ENCODE measurements at places on chromosomes 16 and 17.

DNA sequence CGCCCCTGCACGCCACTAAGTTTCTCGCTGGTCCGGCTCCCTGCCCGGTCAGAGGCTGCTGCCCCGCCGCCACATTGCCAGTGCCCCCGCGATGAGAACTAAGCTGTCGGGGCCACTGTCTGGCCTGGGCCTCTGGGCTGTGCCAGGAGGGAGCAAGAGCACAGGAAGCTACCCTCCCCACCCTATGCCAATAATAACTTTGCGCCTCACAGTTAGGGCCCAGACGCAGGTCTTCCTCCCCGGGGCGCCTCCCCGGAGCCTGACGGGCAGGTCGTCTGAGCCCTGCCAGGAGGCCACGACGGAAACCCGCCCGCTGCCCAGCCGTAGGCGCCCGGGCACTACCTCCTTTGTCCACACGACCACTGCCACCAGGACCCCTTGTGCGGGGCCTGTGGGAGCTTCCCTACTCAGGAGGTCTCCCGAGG, 1.5 kb downstream of the ZFPM1 start:
- peaks cover 48% of the 10 kb centered on the region for H3K4me1 ChIP-seq
- H3K27ac ChIP-seq: peak overlapping the region; percentile 87
- peaks cover 22% of the 10 kb centered on the region for H3K36me3 ChIP-seq
- H3K4me3 ChIP-seq: peak overlapping the region; percentile 65

- H3K36me3 ChIP-seq: no peaks in the 10 kb centered on the region
- H3K4me3 ChIP-seq: no peak overlapping the region
- no peak for DNase-seq
- no peak overlapping the region for H3K27ac ChIP-seq
- no peaks in the 10 kb centered on the region for H3K4me1 ChIP-seq
- 0 out of 2 replicates have a peak, but pooled peaks cover 5% of the 10 kb centered on the region for H3K27me3 ChIP-seq
These were observed 231.1 kb downstream of the COPRS start for GRCh38 chr17:31627960-31628359.

DNA sequence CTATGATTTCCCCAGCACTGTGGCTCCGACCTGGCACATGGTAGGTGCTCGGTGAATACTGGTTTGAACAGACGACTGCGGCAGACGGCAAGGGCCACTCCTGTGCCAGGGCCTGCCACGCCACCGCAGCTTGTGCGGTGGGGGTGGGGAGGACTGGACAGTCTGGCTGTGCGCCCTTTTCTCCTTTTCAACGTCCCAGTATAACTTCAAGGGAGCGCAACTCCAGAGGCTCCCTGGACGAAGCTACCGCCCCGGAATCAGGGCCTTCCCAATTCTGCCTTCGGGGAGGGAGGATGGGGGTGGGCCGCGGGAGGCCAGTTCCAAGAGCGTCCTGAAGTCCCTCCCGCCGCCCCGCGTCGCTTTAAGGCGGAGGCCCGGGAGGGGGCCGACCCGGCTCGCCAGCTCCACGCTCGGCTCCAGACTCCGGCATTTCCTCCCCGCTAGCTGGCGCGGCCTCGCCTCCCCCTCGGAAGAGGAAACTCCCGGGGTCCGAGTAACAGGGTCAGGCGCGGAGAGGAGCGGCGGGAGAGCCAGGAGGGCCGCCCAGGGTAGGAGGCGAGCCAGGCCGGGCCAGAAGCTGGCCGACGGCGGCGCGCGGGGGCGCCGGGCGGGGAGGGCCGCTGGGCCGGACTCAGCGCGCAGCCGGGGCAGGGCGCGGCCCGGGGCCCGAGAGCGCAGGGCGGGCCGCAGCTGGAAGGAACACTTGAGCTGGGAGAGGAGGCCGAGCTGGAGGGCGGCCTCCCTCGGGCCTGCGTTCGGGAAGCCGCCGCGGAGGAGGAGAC, at the start of gene ITPRIPL2:
Gene ITPRIPL2 (plus strand): TSS at position 388 of the 782 bp plus-strand sequence. CDS start 498 bp downstream, outside the sequence.
- DNase-seq: peak; percentile 79
- no peaks in the 10 kb centered on the region for H3K36me3 ChIP-seq
- H3K4me1 ChIP-seq: peaks cover 20% of the 10 kb centered on the region
- H3K27ac ChIP-seq: peak within 1 kb of the TSS; percentile 40
- peak within 1 kb of the TSS; percentile 47 for H3K4me3 ChIP-seq

GRCh38 chr16:6708576-6709215, 623.9 kb upstream of the RBFOX1 start:
- H3K4me1 ChIP-seq: no peaks in the 10 kb centered on the region
- no peak overlapping the region for H3K4me3 ChIP-seq
- H3K27ac ChIP-seq: no peak overlapping the region
- 0 out of 2 replicates have a peak, but pooled peaks cover 3% of the 10 kb centered on the region for H3K27me3 ChIP-seq
- H3K36me3 ChIP-seq: no peaks in the 10 kb centered on the region
- no peak for DNase-seq

- H3K4me3 ChIP-seq: peak overlapping the region; percentile 44
- peaks cover 84% of the 10 kb centered on the region for H3K4me1 ChIP-seq
- no peaks in the 10 kb centered on the region for H3K27me3 ChIP-seq
- peak overlapping the region; percentile 99 for H3K27ac ChIP-seq
These were observed 4.4 kb downstream of the CBX4 start for GRCh38 chr17:79834565-79835469.

GRCh38 chr17:29848737-29849136, 81.3 kb downstream of the SSH2 start:
- no peaks in the 10 kb centered on the region for H3K27me3 ChIP-seq
- H3K27ac ChIP-seq: no peak overlapping the region
- peaks cover 4% of the 10 kb centered on the region for H3K4me1 ChIP-seq
- no peak overlapping the region for H3K4me3 ChIP-seq

- no peak for DNase-seq
- no peak overlapping the region for H3K27ac ChIP-seq
- peaks cover 12% of the 10 kb centered on the region for H3K36me3 ChIP-seq
- no peaks in the 10 kb centered on the region for H3K4me1 ChIP-seq
- no peaks in the 10 kb centered on the region for H3K27me3 ChIP-seq
These were observed 25.0 kb downstream of the MAP3K3 start for GRCh38 chr17:63647065-63647725.

DNA sequence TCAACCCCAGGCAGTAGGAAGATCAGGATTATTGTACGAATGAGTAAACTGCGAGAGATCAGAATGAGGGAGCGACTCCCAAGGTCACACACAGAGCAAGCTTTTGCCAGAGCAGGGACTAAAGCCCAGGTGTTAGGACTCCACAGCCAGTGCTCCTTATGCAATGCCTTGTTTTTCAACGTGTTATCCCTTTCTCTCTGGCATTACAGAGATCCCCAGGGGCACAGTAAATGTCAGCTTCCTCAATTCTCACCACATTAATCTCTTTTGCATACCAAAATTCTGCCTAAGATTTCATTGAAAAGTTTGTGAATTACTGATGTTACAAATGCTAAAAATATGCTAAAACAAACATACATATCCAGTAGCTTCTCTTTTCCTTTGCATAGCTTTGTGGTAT, 68.1 kb upstream of the CES5A start:
- H3K27ac ChIP-seq: no peak overlapping the region
- no peaks in the 10 kb centered on the region for H3K4me1 ChIP-seq
- H3K4me3 ChIP-seq: no peak overlapping the region
- DNase-seq: no peak
- H3K27me3 ChIP-seq: no peaks in the 10 kb centered on the region
- no peaks in the 10 kb centered on the region for H3K36me3 ChIP-seq

DNA sequence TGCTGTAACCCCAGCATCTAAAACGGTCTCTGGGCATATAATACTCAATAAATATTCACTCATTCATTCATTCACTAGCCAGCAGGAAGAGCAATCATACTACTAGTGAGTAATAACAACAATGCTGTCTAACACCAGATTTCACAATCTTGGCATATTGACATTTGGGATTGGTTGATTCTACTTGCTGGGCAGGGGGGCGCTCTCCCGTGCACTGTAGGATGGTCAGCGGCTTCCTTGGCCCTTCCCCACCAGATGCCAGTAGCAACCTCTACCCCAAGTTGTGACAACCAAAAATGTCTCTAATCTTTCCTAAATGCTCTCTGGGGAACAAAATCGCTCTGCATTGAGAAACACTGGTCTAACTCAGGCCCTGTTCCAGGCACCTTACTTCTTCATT, 20.7 kb downstream of the WFDC1 start:
- H3K36me3 ChIP-seq: no peaks in the 10 kb centered on the region
- no peak overlapping the region for H3K27ac ChIP-seq
- peaks cover 59% of the 10 kb centered on the region for H3K27me3 ChIP-seq
- no peak overlapping the region for H3K4me3 ChIP-seq
- peaks cover 6% of the 10 kb centered on the region for H3K4me1 ChIP-seq
- DNase-seq: no peak

DNA sequence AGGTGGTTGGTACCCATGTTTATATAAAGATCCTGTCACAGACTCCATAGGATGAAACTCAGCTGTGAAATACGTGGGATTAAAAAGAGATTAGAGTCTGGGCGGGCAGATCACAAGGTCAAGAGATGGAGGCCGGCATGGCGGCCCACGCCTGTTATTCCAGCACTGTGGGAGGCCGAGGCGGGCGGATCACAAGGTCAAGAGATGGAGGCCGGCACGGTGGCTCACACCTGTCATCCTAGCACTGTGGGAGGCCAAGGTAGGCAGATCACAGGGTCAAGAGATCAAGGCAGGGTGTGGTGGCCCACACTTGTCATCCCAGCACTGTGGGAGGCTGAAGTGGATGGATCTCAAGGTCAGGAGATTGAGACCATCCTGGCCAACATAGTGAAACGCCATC, 3.9 kb downstream of the ANAPC11 start:
- peaks cover 66% of the 10 kb centered on the region for H3K36me3 ChIP-seq
- H3K4me3 ChIP-seq: no peak overlapping the region
- H3K27me3 ChIP-seq: no peaks in the 10 kb centered on the region
- no peak overlapping the region for H3K27ac ChIP-seq
- DNase-seq: no peak

DNA sequence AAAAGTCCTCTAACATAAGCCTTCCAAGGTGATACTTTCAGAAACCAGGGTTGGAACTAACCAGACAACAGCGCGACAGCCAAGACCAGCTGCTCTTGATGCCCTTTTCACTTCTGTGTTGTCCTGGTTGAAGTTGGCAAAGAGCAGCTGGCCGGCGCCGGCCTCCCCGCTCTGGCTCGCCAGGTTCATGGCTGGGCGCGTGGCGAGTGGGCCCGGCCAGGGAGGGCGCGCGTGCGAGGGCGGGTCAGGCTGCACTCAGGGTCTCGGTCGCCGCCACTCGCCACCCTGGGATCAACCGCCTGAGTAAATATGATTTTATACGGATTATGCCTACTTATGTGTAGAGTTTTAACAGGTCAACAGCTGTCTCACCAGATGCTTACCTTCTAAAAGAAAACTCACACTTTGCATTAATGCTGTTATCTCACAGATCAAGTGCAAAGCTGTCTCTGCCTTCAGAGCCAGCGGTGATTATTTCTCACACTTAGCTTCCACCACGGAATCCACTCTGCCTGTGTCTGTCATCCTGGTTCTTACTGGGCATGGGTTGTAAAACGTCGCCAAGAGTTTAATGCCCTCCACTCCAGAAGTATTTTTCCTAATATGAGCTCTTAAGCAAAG, 13.5 kb downstream of the KCTD2 start:
- peaks cover 3% of the 10 kb centered on the region for H3K4me1 ChIP-seq
- peak overlapping the region; percentile 7 for H3K27ac ChIP-seq
- no peaks in the 10 kb centered on the region for H3K27me3 ChIP-seq

- H3K36me3 ChIP-seq: no peaks in the 10 kb centered on the region
- H3K27ac ChIP-seq: no peak overlapping the region
- H3K27me3 ChIP-seq: no peaks in the 10 kb centered on the region
- no peak for DNase-seq
These were observed 254.5 kb upstream of the CACNG5 start for GRCh38 chr17:66580184-66580955.

GRCh38 chr17:54948380-54948779, 20.1 kb downstream of the COX11 start:
- no peaks in the 10 kb centered on the region for H3K27me3 ChIP-seq
- no peaks in the 10 kb centered on the region for H3K4me1 ChIP-seq
- DNase-seq: no peak
- peaks cover 18% of the 10 kb centered on the region for H3K36me3 ChIP-seq
- H3K4me3 ChIP-seq: no peak overlapping the region

- no peak for DNase-seq
- no peak overlapping the region for H3K4me3 ChIP-seq
- peaks cover 42% of the 10 kb centered on the region for H3K4me1 ChIP-seq
These were observed 12.8 kb downstream of the FLYWCH2 start for GRCh38 chr16:2895813-2896212.

GRCh38 chr17:45345554-45346215, 28.9 kb upstream of the MAP3K14 start:
- peak; percentile 88 for DNase-seq
- H3K36me3 ChIP-seq: no peaks in the 10 kb centered on the region
- H3K4me3 ChIP-seq: no peak overlapping the region
- peak overlapping the region; percentile 38 for H3K27ac ChIP-seq
- no peaks in the 10 kb centered on the region for H3K27me3 ChIP-seq

DNA sequence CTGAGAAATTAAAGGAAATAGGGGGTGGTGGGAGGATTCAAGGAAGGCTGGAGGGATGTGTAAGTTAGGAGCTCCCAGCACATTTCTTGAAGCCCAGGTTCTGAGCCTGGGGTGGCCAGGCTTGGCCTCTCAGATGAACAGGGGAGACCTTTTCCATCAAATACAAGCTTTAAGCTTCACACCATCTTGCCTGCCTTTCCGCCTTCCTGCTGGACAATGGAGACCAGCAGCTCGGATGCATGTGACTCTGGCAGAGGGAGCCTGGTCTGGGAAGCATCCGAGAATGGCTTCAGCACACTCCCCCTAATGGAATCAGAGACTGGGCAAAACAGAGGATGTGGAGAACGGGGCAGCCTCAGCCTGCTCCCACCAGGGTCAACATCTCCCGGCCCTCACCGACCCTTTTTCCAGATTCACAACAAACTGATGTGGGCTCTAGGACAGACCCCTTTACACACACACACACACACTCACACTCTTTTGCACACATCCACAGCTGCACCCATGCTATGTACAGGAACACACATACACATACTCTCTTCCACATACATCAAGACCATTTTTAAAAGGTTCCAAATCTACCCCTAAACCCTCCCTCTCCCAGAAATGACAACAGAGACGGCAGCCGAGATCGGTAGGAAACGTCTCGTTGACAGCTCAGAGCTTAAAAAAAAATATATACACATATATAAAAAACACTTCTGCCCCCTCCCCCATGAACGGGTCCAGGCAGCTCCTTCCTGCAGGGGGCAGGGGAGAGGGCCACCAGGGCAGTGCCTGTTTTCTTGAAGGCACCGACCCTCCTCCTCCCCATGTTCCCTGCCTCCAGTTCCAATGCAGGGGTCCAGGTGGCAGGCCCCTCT, 6.5 kb upstream of the ATXN7L3 start:
- DNase-seq: no peak
- peaks cover 45% of the 10 kb centered on the region for H3K36me3 ChIP-seq
- H3K27ac ChIP-seq: no peak overlapping the region
- no peaks in the 10 kb centered on the region for H3K27me3 ChIP-seq
- H3K4me1 ChIP-seq: peaks cover 42% of the 10 kb centered on the region

Measured in K562 (cell line).